ENCODE measurements at places on chromosomes 3 and 15.

GRCh38 chr3:168801794-168802193 lies 706.1 kb upstream of the GOLIM4 start:
- DNase-seq = no peak

GRCh38 chr3:170651260-170651845 lies 65.5 kb upstream of the SLC7A14 start:
- DNase-seq = no peak

DNA sequence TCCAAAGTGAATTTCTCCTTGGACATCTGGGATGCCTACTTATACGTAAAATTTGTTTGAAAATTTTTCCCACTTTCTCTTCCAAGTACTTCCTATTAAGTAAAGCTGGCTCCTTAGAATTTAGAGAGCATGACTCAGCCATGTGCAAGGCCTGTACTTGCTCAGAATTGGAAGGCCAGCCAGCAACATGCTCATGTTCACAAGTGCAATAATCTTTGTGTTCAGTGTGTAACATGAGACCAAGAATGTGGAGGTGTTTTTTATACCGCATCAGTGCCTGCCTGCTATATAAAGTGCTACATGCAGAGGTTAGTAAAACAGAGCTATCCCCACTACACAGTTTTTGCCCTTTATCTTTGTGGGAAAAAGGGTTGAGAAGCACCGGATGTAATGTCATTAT lies 151.9 kb upstream of the FEZF2 start:
- no peak for DNase-seq

GRCh38 chr3:147424581-147425387 lies 15.6 kb downstream of the ZIC1 start:
- DNase-seq = no peak

- DNase-seq = no peak
Observed at GRCh38 chr3:85159376-85159775, 200.6 kb downstream of the CADM2 start.

DNA sequence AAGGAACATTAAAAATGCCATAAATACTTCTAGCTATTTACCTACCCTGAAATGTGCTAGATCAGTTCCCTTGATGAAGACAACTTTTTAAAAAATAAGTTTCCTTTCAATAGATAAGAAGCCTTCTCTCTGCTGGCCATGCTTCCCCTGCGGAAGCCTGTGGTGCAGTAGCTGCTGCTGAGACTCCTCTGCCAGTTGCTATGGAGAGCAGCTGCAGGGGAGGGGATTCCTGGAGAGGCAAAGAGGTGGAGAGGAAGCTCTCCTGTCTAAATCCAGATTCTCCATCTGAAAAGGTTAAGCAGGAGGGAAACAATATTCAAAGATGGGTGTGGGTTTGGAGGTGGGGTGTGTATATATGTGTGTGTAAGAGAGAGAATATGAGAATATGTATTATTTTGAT lies 69.8 kb upstream of the BFSP2 start:
- no peak for DNase-seq

DNA sequence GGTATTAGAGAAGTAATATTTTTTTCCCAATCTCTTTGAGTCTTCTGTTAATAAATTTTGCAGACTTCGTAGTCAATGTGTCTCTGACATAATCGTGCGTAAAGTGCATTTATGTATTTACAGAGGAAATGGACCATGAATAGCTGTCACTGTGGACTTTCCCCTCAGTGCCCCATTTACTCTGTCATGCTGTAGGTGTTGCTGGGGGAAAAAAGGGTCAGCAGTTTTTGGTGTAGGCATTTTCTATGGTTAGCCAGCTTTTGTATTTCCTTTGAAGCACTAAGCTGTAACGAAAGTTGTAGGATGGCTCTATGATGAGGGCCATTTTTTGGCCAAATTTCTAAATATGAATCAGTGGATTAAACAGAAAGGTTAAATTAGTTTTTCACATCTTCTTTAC lies 598.4 kb downstream of the FGF12 start:
- no peak for DNase-seq

GRCh38 chr15:92415639-92416297 lies 22.1 kb downstream of the ST8SIA2 start:
- no peak for DNase-seq
